Stimulated activated CD8-positive, alpha-beta memory T cell treated with anti-CD3 and anti-CD28 coated beads, Interleukin-7, amount 100 ng/mL, for 24 hours (primary cell): ENCODE measurements at places on chromosomes 6 and 20.

- DNase-seq = no peak
Measured at GRCh38 chr6:18978337-18979128, 591.4 kb downstream of the RNF144B start.

GRCh38 chr20:38603286-38603685, 1.7 kb downstream of the ARHGAP40 start:
- no peak for DNase-seq

GRCh38 chr6:157075549-157076450, 247.5 kb downstream of the TMEM242 start:
- DNase-seq = no peak

DNA sequence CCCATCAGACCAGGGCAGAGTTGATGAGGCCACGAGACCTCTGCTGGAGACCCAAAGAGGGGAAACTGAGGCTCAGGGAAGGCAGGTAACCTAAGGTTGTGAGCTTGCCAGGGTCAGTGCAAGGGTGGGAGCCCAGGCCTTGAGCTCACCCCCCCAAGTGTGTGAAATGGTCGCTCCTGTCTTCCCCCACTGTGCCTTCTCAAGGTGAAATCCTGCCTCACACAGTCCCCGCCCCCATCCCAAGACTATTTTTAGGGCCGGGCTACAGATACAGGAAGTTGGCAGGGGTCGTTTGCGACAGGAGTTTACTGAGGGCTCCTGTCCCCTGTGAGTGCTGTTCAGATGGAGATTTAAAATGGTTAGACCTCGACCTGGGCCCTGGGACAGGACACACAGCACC, 18.7 kb upstream of the GATA5 start:
- no peak for DNase-seq

DNA sequence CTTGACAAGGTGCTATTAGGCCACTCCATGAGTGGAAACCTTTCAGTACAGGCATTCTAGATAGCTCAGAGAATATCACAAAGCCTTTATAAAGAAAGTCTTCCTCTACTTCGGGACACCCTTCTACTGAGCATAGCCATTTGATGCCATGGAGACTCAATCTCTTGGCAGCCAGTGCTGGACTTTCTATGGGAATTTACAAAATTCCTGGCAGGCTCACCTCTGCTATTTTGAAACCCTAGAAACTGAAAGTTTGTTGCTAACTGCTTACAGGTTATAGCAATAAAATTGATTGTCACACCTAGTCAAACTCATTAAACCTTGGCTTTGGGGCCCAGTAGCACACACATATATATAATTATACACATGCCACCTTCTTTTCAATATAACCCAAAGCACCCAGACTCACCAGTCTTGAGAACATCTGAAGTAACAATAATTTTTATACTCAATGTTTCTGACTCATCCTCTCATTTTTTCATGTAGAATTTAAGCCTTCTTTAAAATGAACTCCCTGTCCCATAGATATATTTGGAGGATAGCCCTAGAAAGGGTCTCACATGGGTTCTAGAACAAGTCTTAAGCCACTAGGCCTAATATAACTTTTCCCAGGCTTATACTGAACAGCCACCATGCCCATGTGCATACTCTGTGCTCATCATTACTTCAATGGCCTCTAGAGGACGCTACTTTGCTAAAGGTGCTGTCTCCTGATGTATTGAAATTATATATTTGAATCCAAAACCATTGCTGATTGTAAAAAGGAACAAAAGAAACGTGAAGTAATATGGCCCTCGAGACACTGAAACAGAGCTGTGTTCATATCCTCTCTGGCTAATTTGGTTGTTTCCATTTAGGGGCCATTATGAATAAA, 368.1 kb upstream of the MARCKS start:
- no peak for DNase-seq

GRCh38 chr6:137769797-137770362, 97.2 kb upstream of the TNFAIP3 start:
- no peak for DNase-seq

- no peak for DNase-seq
Measured at GRCh38 chr6:6810727-6811126, 222.2 kb downstream of the LY86 start.

- DNase-seq = no peak
Measured at GRCh38 chr6:14197118-14197517, 79.5 kb downstream of the CD83 start.

DNA sequence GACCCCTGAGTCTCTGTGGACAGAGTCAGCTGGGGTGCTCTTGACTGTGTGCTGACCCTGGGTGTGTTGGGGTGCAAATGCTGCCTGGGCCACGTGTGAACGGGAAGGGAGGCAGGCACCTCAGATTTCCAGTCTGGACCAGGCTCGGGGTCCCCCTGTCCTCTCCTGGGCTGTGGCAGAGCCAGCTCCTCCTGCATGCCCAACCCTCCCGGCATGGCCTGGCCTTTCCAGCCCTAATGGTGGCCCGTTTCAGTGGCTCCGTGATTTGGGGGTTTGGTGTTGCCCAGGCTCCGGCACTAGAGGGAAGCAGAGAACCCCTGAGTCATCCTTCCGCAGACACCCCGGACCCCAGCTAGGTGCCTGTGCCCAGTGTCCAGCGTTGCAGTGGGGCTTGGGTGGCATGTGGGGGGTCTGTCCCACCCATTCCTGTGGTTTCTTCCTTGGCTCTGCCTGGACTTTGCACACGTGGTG, 9.1 kb downstream of the RBM38 start:
- no peak for DNase-seq
